ENCODE measurements at places on chromosomes 2 and 18. TPM values are rescaled to one million over a fixed set of nuclear protein-coding genes. Genes with fewer than 3 reads are reported as not detected.

Gene XPO1
- total RNA-seq, result 146 TPM

Gene SRD5A2
- total RNA-seq, result 0.99 TPM

DNA sequence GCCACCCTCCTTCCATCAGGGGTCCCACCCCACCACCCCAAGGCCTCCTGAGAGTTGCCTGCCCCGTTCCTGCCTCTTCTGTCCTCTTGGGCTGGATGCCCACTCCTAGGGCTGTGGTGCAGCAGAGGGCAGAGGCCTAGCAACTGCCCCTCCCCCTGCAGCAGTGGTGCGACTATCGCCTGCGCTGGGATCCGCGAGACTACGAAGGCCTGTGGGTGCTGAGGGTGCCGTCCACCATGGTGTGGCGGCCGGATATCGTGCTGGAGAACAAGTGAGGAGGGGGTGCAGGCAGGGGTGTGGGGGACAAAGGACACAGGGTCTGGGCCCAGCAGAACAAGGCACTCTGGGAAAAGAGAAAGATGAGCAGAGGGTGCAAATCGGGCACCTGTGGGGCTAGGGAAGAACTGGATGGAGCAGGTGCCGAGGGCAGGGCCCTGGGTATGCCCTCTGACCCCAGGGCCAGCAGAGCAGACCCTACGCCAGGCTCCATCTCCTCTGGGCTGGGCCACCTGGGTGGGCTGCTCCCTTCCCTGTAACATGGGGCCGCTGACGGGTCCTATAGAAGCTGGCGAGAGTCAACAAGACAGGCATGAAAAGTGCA is 1.0 kb downstream of the CHRNG start:
- no peaks in the 10 kb centered on the region for H3K36me3 ChIP-seq
- H3K27ac ChIP-seq, result no peak overlapping the region
- H3K27me3 ChIP-seq, result peaks cover 48% of the 10 kb centered on the region
- DNase-seq, result no peak

GRCh38 chr18:76306685-76307292 is 188.3 kb downstream of the ZNF516 start:
- no peaks in the 10 kb centered on the region for H3K4me1 ChIP-seq
- H3K27me3 ChIP-seq, result no peaks in the 10 kb centered on the region
- no peak overlapping the region for H3K27ac ChIP-seq
- H3K4me3 ChIP-seq, result no peak overlapping the region

DNA sequence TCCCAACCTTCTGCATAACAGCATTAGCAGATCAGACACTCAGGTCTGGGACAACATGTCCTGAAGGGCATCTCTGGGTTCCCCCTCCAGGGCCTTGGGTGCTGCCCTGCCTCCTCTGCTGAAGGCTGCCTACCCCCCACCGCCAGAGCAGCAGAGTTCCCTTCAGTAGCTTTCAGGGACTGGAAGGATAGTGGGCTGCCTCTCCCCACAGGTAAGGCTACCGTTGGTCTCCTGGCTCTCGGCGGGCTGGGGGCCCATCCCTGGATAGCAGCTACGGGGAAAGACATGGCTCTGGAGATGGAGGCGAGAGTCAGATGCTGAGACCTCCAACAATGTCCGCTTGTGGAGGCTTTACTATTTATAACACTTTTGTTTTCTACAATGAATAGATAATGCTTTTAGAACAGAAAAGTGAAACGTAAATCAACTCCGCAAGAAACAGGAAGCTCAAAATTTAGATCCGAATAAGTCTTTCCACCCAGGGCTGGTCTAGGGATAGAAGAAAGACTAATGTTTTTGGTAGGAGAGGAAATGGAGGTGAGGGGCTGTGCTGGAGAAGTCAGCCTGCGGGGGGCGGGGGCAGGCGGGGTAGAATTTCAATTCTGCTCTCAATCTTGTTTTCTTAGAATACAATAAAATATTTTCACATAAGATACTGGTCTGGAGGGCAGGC is 58.4 kb downstream of the ARL4C start:
- H3K27me3 ChIP-seq, result no peaks in the 10 kb centered on the region
- DNase-seq, result no peak
- peaks cover 6% of the 10 kb centered on the region for H3K4me1 ChIP-seq
- H3K4me3 ChIP-seq, result no peak overlapping the region

DNA sequence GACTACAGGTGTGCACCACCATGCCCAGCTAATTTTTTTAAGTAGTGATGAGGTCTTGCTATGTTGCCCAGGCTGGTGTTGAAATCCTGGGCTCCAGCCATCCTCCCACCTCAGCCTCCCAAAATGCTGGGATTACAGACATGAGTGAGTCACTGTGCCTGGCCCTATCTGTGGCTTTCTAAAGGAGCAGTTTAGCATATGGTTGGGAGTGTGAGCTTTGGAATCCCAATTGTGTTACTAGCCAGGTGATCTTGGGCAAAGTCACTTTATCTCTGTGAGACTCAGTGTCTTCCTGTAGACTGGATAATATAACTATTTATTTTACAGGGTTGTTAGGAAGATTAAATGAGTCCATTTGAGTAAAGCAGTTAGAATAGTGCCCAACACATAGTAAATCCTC is 19.8 kb upstream of the SMAD4 start:
- no peak overlapping the region for H3K27ac ChIP-seq
- H3K36me3 ChIP-seq, result no peaks in the 10 kb centered on the region
- DNase-seq, result no peak
- H3K4me1 ChIP-seq, result no peaks in the 10 kb centered on the region

DNA sequence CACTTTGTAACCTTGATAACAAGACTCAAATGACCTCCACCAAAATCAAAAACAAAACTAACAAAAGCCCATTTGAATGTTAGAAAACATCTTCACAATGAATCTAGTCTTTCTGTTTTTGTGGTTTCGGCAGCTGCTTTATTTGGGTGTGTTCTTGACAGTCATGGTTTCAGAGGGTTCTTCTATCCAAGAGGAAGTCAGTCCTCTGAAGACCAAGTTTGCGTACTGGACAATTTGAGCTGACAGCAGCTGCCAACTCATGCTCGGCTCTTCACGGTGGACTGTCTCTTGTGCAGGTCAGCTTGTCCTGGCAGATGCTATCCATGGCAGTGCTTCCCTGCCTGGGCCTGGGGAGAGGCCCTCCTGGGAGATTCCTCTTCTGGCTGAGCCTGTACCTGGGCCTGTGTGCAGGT is 91.0 kb downstream of the TMEM17 start:
- H3K27me3 ChIP-seq, result no peaks in the 10 kb centered on the region
- no peak overlapping the region for H3K27ac ChIP-seq
- H3K36me3 ChIP-seq, result no peaks in the 10 kb centered on the region
- no peak overlapping the region for H3K4me3 ChIP-seq

DNA sequence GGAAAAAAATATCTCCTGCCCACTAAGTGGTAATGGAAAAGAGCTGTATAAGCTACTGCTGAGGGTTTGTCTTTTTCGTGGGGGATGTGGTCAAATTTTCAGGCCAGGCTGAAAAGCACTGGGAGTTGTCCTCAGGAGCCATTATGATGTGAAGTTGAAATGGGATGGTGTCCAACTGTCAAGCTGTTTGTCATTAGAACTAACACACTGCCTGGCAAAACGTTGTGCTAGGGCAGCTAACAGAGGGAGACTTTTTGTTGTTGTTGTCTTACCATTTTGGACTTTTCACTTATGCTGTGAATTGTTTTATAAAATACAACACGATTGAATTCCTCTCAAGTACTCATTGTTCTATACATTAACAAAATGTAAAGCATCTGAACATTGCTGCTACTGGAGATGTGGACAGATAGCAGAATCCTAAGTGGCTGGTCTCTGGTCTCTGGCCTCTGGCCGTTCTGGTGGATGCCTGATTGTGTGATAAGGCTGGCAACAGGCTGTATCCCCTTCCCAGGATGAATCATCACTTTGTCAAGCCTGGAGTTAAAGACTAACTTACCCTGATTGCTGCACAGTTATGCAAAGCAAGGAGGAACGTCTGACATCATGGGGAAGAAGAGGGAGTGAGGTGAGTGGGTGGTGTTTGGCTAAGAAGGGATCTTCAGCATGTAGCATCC is 2.3 kb downstream of the MYO1B start:
- peak overlapping the region; percentile 2 for H3K4me3 ChIP-seq
- peaks cover 2% of the 10 kb centered on the region for H3K27me3 ChIP-seq
- H3K36me3 ChIP-seq, result no peaks in the 10 kb centered on the region
- H3K4me1 ChIP-seq, result peaks cover 27% of the 10 kb centered on the region

DNA sequence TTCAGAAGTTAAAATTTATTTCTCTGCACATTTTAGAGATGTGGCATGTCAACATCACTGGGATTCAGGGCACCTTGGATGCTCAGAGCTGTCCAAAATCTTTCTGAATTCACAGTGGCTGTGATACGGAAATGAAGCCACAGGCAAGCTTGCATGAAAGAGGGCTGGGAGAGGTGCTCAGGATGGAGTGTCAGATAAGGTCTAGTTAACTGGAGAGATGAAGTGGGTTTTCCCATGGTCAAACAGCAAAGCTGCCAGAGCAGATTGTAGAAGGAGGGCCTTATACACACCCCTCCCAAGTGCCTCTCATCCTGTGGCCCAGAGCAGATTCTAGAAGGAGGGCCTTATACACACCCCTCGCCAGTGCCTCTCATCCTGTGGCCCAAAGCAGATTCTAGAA is 286.8 kb upstream of the PXDN start:
- H3K4me1 ChIP-seq, result no peaks in the 10 kb centered on the region
- H3K36me3 ChIP-seq, result no peaks in the 10 kb centered on the region
- no peak for DNase-seq
- no peak overlapping the region for H3K27ac ChIP-seq

GRCh38 chr2:17821080-17821479 is 4.8 kb downstream of the MSGN1 start:
- H3K36me3 ChIP-seq, result no peaks in the 10 kb centered on the region
- no peak overlapping the region for H3K27ac ChIP-seq
- H3K4me3 ChIP-seq, result no peak overlapping the region
- H3K4me1 ChIP-seq, result peaks cover 13% of the 10 kb centered on the region

All from left lung (tissue), 14 donors.